ENCODE measurements at places on chromosomes 2 and 18.

- peak; percentile 92 for DNase-seq
Measured at GRCh38 chr18:48749768-48750167, 201.0 kb downstream of the SMAD7 start.

GRCh38 chr2:240648155-240648649 is 22.9 kb downstream of the GPR35 start:
- no peak for DNase-seq

DNA sequence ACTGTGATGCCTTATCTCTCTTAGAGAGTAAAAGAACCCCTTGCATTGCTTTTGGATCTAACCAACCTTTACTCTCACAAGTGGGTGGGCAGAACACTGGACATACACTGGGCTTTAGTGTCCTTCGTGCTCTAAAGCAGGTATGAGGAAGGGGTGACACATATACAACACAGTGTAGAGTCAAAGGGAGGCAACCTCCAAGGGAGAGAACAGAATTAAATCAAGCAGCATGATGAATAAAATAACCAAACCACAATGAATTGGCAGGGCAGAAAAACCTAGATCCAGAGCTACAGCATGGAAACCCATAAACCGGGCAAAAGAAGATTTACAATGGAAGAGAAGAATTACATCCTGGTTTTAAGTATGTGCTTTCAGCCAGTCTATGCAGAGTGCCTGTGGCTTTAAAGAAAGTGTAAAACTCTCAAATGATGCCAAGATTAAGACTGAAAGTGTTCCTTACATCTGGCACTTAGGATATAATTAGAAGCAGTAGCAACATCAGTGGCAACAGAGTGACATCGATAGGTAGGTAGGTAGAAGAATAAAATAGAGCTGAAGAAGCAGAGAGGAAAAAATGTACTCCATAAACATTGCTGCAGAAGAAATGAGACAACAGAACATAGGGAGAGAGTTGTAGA is 191.7 kb upstream of the ZC3H15 start:
- DNase-seq: no peak

GRCh38 chr2:2682700-2683342 is 351.7 kb upstream of the MYT1L start:
- DNase-seq: no peak

DNA sequence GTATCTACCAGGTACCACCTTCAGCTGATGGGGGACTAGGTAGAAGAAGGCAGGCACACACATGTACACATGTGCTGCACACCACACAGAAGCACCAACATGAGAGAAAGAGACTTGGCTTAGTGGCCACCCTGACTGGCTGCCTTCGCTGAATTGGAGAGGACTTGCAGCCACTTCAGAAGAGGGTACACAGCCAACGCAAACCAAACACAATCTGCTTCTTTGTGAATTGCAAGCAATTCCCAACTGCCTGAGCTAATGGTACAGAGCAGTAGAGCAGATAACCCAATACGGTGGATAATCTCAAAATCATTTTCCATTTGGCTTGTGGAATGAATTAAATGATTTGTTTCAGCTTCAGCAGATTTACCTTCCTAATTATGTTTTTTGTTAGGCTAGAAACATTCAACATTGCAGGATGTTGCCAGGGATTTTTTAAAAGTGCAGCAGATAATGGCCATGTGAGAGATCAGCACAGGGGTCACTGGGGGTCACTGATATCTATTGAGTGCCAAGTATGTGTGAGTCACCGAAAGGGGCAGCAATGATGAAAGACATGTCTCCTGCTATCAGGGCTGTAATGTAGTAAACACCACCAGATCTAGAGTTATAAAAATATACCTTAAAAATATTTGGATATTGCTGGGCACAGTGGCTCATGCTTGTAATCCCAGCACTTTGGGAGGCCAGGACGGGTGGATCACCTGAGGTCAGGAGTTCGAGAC is 652.6 kb downstream of the BCL11A start:
- DNase-seq: no peak

DNA sequence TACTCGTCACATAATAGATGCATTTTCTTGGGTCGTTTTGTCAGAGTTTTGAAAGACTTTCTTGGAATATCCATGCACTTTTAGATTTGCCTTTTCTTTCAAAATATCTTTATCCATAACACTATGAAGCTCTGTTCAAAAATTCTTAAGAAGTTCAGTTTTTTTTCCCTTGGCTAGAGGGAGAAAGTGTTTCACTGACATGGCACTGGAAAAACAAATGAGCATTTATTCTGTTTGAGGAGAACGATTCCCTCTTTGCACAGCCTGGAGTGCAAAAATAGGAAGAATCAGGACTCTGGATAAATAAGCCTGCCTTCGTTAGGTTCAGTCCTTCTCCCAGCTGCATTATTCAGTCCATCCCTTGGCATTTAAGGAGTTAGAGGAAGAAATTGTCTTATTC is 91.0 kb upstream of the RPE start:
- no peak for DNase-seq

All from GM23248 (cell line).